ENCODE measurements at places on chromosomes 12 and 14.

DNA sequence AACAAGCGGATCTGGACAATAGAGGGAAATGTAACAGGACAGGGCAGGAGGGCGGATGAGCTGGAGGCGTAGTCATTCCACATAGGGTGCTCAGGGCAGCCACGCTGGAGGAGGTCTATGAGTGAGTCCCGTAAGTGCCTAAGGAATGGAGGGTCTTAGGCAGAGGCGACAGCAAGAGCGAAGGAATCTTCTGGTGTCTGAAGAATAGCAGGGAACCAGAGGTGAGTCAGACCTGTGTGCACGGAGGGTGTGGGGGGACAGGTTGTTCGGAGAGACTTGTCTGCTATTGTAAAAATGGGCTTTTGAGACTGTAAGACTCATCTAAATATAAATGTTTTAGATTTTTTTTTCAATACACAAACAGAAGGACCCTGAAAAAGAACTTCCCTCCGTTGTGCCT, 70.6 kb downstream of the SETD3 start:
- no peak for DNase-seq

DNA sequence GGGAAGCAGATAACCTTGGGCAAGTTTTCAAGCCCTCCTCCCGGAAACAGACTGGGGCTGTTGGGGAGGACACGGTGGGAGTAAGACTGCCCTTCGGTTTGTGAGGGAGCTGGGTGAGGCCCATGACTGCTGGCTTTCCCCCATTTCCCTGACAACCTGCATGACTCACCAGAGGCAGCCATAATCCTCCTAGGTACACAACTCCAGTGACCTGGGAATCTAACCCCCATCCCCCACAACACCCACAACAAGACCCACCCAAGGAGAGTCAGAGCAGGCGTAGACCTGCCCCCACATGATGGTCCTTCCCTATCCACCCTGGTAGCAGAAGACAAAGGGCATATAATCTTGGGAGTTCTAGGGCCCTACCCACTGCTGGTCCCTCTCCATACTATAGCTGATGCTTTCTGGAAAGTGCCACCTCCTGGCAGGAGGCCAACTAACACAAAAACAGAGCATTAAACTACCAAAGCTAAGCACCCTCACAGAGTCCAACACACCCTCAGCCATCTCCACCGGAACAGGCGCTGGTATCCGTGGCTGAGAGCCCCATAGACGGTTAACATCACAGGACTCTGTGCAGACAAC, 14.8 kb downstream of the DDX24 start:
- DNase-seq = peak; percentile 61

GRCh38 chr12:13233830-13234641, 37.5 kb downstream of the EMP1 start:
- DNase-seq = peak; percentile 70

- DNase-seq = no peak
These were observed 117.6 kb downstream of the PDE6H start for GRCh38 chr12:15090441-15090840.

DNA sequence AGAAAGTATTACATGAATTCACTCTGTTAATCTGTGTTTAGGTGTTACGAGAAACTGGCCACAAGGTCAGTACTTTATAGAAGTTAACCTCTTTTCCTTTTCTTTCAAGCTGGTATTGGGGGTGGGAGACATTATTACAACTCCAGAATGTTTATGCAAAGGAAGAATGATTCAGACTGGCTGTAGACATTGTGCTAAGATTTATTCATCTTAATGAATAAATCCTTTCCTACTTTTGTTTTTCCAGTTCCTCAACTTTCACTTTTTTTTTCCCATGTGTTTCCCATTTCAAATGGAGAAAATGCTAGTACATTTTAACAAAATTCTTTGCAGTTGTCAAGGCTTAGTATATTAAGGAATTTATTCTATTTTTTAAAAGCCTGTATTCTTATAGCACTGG, 1.3 kb downstream of the OTOGL start:
- no peak for DNase-seq

DNA sequence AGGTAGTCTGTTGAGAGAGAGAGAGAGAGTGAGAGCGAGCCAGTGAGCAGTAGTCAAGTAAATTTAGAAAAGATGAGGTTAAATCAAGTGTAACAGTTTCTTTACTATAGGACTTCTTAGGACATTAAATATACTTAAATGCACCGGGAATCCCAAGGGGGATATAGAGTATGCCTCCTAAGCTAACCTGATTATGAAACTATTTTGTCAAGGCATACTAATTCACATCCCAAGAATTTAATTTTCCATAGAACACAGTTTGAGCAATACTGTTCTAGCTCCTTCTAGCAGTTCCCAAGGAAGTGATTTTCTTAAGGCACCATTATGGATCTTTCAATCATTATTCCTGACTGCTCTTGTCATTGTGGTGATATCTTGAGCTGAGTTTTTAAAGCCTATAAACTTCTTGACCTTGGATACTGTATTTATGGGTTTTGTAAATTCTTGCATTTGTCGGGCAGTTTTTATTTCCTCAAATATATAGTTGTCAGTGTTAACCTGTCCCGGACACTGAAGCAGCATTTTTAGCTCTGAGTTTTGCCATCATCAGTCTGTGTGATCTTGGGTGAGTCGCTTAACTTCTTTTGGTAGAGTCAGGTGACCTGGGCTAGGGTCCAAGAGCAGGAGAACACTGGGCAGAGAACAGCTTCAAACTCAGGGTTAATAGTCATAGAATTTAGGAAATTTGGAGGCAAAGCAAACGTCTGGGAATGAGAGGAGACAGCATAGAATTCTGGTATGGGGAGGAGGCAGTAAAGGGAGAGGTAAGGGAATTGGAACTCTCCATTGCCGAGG, 196.5 kb upstream of the FRMD6 start:
- DNase-seq = no peak

- no peak for DNase-seq
These were observed 545 bp downstream of the LIMA1 start for GRCh38 chr12:50282721-50283228.

DNA sequence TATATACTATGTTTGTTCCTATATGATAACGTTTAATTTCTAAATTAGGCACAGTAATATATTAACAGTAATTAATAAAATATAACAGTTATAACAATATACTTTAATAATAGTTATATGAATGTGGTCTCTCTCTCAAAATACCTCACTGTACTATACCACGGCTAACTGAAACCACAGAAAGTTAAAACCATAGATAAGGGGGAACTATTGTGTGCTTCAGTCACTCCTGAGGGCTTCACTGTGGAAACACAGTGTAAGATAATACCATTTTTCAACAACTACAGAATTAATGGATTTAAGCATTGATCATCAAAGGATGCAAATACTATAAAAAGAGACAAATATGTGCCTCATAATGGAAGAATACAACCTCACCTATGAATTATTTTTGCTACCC, 266.4 kb upstream of the RGS6 start:
- no peak for DNase-seq

- no peak for DNase-seq
These were observed 12.1 kb downstream of the LTBP2 start for GRCh38 chr14:74599946-74600345.

DNA sequence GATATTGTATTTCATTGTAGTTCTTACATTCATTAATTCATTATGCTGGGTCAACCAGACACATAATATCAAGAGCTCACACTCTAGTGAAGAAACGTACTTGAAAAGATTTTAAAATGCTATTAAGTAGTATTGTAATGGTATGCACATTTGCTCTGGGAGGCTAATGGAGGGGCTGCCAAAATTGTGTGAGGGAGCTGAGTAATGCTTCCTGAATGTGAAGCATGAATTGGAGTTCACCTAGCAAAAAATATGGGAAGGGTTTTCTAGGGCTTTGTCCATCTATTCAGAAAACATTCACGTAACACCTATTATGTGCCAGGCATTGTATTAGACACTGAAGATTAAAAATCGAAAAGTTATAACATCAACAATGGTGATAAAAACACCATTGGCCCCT, 403.8 kb upstream of the PDE3A start:
- no peak for DNase-seq

- DNase-seq = no peak
These were observed 85.1 kb downstream of the DRAM1 start for GRCh38 chr12:101962486-101962885.

All from hepatocyte (in vitro differentiated cells).